M059J (cell line): ENCODE measurements at places on chromosomes 11 and 22. TPM values are rescaled to one million over a fixed set of nuclear protein-coding genes. Genes with fewer than 3 reads are reported as not detected.

The TMEM132A gene
- total RNA-seq, result 29.0 and 57.9 TPM in 2 replicates

The OR4D5 gene
- total RNA-seq, result not detected in 2 replicates

The DENND6B gene
- total RNA-seq, result 0.20 and 0.71 TPM in 2 replicates

The RHOD gene
- 2.6 and 2.7 TPM in 2 replicates for total RNA-seq

The OR52I2 gene
- not detected in 2 replicates for total RNA-seq

The VWCE gene
- total RNA-seq, result not detected in 2 replicates

The DGCR2 gene
- 33.7 and 34.3 TPM in 2 replicates for total RNA-seq

The LRRC10B gene
- 0.64 and 2.4 TPM in 2 replicates for total RNA-seq

The EHF gene
- 0.25 and 0.81 TPM in 2 replicates for total RNA-seq

DNA sequence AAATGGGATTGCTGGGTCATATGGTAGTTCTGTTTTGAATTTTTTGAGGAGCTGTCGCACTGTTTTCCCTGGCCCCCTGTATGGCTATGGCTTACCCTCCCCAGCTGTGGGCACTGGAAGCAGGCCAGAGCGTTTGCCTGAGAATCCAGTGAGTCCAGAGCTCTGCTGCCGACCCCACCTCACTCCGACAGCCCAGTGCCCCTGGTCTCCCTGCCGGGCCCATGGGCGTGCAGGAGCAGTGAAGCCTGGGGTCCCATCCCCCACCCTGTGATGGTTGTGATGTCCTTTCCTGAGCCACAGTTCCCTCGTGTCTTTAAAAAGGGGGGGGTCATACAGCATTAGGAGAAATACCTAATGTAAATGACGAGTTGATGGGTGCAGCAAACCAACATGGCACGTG is 13.3 kb upstream of the GRAMD4 start:
- no peak for DNase-seq

- no peak for DNase-seq
Observed at GRCh38 chr11:118001494-118001971, 15.3 kb downstream of the IL10RA start.

GRCh38 chr11:125351033-125351867 is 144.8 kb downstream of the FEZ1 start:
- no peak for DNase-seq

DNA sequence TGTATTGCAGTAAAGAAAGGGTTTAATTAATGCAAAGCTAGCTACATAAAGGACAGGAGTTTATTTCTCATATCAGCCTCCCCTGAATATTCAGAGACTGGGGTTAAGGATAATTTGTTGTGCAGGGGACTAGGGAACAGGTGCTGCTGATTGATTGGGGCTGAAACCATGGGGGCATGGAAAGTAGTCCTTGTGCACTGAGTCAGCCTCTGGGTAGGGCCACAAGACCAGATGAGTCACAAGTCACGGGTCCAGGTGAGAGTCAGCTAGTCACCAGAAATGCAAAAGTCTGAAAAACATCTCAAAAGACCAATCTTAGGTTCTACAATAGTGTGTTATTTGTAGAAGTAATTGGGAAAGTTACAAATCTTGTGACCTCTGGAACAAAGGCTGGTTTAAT is 32.9 kb upstream of the SYT13 start:
- no peak for DNase-seq

GRCh38 chr11:303363-303762 is 4.0 kb upstream of the IFITM5 start:
- no peak for DNase-seq

GRCh38 chr11:42524534-42525227 is 787.1 kb upstream of the API5 start:
- peak; percentile 43 for DNase-seq

DNA sequence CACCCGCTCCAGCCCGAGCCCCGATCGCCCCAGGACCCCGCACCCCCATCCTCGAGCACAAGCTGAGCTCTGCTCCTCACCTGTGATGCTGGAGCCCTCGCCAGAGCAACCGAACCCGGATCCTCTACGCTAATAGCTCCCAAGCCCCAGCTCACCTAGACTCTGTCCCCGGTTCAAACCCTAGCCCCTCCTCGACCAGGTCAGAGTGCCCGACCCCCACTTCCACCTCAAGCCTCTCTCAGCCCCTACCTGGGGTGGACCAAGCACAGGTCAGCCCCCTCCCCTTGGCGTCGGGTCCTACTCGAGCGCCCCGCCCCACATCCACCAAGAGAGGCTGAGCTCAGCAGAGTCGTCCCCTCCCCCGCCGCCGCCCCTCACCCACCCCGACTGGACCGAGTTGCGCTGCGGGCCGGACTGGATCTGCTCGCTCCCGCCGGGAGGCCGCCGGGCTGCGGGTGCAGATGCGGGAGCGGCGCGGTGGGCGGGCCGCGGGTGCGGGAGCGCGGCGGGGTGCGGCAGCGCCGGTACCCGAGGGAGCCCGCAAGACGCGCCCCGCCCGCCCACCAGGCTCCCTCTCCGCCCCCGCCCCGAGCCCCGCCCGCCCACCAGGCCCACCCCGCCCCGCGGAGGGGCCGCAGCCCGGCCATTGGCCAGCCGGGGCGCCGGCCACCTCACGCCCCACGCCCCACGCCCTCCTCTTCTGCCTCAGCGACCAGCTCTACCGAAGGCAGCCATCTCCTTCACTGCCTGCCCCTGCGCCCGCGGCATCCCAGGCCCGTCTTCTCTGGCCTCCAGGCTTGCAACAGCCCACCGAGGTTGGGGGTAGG is 577 bp upstream of the DKK3 start:
- peak; percentile 65 for DNase-seq

DNA sequence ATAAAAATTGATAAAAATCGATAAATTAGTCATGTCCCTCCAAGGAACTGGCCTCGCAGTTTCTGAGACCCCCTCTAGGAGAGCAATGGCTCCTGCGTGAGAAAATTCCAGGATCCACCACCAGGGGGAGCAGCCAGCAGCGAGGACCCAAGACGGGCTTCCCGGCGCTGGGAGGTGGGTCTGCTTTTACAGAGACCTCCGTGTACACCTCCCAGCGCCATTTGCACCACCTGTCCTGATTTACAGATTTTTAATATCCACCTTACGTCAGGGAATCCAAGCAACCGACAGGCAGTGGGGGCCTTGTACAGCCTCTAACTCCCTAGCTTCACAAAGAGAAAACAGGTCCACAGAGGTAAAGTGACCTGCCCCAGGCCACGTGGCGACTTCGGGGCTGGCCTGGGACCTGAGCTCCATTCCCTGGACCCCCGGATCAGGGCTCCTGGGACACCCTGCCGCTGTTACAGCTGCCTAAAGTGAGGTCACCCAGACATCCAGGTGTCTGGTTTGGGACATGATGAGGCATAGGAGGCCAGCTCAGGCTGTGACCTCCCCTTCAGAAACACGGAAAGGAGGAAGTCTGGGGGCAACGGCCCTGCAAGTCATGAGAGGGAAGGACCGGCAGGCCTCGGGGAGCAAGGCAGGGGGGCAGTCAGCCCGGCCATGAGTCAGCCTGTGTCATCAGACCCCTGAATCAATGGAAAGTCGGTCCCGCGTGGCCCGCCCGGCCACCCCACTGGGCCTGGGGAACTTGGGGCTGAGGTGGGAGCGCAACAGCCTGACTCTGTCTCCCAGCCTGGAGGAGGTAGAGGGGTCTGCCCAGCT is 3.5 kb downstream of the OSM start:
- peak; percentile 45 for DNase-seq

GRCh38 chr11:77131560-77131959 is 3.5 kb downstream of the MYO7A start:
- DNase-seq, result no peak

DNA sequence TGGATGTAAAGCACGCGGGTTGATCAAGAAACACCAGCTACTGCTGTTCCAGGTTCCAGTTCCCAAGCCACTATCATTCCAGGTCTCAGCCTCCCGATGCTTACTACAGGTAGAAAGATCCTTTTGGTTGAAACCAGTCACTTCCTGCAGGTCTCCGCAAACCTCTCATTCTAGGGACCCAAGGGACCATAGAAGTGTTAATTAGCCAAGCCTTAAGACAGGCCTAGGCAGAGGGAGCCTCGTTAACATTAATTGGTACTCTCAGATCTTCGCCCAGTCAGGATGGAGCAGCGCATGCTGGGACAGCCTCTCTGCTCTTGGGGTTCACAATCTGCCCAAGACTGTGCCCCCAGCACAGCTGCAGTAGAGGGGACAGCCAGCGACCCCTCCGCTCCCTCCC is 11.2 kb upstream of the OAF start:
- no peak for DNase-seq

DNA sequence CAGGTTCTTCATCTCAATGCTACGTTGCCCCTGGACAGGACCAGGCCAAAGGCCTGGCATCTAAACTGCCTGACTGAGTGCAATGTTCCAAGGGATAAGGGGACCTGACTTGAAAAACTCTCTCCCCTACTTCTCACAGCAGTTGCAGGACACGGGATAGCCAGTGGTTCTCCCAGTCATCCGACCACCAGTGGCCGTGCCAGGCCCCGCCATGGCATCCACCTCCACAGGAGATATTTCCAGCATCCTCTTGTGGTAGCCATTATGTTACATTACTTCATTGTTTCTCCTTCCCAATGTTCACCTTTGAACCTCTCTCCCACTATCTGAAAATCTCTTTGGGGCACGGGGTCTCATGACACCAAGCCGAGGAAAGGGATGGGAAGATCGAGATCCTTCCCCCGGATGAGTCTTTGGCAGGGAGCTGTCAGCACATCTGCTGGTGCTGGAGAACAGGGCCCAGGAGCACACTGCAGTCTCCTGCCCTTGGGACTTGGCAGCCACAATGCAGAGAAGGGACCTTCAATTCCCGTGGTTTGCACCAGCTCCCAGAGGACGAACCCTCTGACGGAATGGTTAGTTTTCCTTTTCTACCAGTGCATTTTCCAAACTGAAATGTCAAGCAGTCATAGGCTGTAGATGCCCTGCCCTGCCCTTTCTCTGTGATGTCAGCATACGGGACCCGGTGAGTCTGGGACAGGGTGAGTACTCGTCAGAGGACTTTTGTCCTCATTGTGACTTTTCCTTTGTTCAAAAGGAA is 121.2 kb downstream of the ETS1 start:
- no peak for DNase-seq

DNA sequence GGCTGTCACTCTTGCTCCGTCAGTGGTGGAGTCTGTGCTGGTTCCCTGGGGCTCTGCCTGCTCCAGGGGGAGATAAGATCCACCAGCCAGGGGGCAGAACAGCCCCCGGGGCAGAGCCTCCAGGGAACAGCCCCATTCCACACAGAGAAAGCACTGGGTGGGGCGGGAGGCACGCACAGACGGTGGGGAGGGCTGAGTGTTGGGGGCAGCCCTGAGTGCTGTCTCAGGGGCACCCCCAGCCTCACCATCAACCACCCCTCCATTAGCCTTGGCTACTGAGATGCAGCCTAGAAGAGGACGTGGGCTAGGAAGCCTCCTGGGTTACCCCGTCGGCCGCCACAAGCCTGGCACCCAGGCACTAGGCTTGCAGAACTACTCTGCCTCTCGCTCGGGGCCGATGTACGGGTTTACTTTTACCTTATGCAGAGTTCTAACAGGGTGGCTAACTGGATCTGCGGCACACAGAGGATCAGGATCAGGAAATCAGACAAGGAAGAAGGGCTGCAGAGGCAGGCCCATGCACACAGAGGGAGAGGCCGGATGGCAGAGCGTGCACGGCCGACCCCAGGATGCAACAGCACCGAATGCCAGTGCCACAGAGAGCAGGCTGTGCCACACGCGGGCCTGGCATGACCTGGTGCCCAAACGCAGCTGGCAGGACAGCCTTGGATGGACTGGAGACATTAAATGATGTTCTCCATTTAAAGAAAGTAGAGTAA is 140.5 kb downstream of the CTTN start:
- no peak for DNase-seq

GRCh38 chr11:76234416-76235232 is 28.3 kb upstream of the WNT11 start:
- DNase-seq, result peak; percentile 67

DNA sequence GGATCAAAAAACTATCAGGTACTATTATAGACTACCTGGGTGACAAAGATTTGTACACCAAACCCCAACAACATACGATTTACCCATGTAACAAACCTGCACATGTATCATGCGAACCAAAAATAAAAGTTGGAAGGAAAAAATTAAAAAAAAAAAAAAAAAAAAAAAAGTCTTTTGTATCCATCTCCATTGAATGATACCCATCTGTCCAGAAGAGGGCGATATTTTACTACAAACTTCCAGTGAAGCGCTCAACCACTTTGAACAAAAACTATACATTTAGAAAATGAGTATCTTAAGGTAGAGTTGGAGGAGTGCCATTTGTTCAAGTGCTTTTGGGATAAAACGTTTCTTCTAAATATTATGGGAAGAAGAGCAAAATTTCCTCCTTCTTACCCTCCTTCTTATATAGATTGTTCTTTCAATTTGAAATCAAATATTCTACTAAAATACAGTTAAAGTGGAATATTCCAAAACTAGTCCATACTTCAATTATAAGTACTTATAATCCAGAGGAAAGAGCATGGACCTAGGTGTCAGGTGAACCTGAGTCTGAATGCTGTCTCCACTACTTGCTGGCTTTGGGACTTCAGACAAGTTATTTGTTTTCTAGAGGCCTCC is 23.3 kb downstream of the ARL14EP start:
- DNase-seq, result peak; percentile 55

DNA sequence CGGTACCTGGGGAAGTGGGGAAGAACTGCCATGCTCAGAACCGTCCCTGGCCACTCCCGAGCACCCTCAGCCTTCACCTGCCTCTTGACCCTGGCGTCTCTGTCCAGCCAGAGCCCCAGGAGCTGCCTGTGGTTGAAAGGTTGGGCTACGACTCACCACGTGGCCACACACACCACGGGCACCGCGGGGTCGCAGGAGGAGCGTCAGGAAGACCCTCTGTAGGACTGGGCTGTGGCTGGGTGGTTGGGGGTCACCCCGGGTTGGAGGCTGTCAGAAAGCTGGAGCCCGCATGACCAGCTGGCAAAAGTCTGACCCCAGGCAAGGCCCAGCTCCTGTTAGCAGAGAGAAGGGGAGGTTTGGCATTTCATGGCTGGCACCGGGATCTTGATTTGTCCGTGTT is 11.5 kb downstream of the KRTAP5-5 start:
- DNase-seq, result no peak
